Prostate gland (tissue), 2 donors: ENCODE measurements at places on chromosomes 2 and 18. TPM values are rescaled to one million over a fixed set of nuclear protein-coding genes. Genes with fewer than 3 reads are reported as not detected.

- H3K4me3 ChIP-seq = no peak overlapping the region
- H3K27me3 ChIP-seq = no peaks in the 10 kb centered on the region
- H3K4me1 ChIP-seq = peaks cover 3% of the 10 kb centered on the region
- H3K36me3 ChIP-seq = no peaks in the 10 kb centered on the region
- no peak for DNase-seq
Measured at GRCh38 chr2:109209412-109209811, 80.4 kb downstream of the SH3RF3 start.

- no peak overlapping the region for H3K27ac ChIP-seq
- no peaks in the 10 kb centered on the region for H3K27me3 ChIP-seq
- H3K4me1 ChIP-seq = peaks cover 3% of the 10 kb centered on the region
- H3K36me3 ChIP-seq = no peaks in the 10 kb centered on the region
- DNase-seq = no peak
Measured at GRCh38 chr2:240959214-240959940, 39.0 kb upstream of the SNED1 start.

DNA sequence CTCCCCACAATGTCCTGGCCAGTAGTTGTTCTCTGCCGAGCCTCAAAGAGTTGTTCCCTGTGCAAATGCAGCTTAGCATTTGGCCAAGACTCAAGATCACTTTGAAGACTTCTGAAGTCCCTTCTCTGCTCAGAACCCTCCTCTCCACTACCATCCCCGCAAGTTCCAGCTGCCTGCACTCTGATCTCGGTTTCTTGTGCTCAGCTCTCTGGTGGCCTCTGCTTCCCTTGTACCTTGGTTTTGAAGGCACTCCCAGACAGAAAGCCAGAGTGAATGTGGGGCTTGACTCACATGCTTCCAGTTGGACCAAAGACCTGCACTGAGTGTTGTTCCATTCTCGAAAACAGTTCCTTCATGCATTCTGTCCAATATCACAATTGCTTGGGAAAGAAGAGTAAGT is 28.6 kb downstream of the CRACDL start:
- no peak for DNase-seq
- no peak overlapping the region for H3K4me3 ChIP-seq
- H3K27me3 ChIP-seq = no peaks in the 10 kb centered on the region

DNA sequence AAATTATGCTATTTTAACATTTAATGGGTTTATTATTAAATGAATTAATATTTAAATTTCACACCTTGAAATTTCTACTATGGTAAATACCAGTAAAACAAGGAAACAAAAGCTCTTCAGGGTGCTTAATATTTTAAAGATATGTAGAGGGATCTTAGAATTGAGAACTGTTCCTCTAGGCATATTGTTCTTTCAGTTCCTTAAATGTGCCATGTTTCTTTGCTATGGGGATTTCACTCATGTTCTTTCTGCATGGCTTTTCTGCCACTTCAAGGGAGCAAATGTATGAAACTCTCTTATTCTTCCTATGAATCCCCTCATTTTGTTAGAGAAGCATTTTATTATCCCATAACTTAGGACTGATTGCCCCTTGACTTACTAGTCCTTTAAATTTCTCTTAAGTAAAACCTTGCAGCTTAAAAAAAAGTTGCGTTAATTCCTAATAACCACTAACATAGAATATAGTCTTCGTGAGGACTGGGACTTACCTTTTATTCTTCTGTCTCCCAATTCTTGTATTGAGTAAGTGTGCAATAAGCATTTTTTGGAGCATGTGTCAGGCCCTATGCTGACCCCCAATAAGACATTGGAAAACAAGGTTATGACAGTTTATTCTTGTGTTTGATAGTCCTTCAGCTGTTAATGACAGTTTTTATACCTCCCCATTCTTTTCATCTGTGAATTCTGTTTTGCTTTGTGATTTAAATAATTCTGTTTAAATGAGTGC is 95.7 kb downstream of the BIRC6 start:
- no peak for DNase-seq
- no peak overlapping the region for H3K4me3 ChIP-seq
- no peak overlapping the region for H3K27ac ChIP-seq
- H3K27me3 ChIP-seq = no peaks in the 10 kb centered on the region
- no peaks in the 10 kb centered on the region for H3K36me3 ChIP-seq
- H3K4me1 ChIP-seq = no peaks in the 10 kb centered on the region

DNA sequence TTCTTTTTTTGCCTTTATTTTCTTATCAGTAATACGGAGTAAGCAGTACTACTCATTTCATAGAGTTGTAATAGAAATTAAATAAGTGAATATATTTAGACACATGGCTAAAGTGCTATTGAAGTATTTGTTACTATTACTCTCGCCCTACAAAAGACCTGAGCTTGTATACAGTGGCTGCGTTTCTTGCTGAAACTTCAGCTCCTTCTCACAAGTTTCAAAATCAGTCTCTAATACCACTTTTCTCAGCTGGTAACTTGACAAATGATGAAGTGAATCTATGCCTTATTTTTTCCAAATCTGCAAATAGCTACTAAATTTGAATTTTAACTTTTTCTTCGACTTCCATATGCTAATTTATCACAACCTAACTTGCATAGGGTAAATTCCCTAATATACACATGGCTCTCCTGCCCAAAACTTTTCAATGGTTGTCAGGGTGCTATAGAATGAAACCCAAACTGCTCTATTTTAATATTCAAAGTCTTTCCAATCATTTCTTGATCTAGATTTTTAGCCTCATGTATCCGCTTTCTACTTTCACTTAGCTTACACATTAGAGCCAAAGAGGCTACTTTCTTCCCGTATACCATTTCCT is 347.8 kb upstream of the GULP1 start:
- H3K4me1 ChIP-seq = no peaks in the 10 kb centered on the region
- no peak for DNase-seq
- no peaks in the 10 kb centered on the region for H3K27me3 ChIP-seq
- H3K27ac ChIP-seq = no peak overlapping the region
- no peak overlapping the region for H3K4me3 ChIP-seq
- H3K36me3 ChIP-seq = no peaks in the 10 kb centered on the region

DNA sequence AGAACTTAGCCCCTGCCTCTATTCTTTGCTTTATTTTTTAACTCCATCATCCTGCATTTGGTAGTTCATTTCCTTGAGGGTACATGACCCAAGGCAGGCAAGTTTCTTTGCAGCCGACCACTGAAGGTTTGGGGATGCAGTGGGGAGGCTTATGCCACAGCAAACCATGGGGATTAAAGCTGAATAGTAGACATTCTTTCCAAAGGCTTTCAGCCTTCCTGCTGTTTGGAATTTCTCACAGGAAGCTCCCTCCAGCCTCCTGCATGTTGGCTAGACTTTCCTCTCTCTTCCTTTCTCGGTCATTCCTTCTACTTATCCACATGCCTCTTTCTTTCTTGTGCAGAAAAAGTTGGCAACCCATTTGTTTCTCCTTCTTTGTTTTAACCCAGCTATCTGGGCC is 77.3 kb downstream of the SOCS6 start:
- H3K27me3 ChIP-seq = no peaks in the 10 kb centered on the region
- no peak overlapping the region for H3K27ac ChIP-seq
- no peaks in the 10 kb centered on the region for H3K36me3 ChIP-seq
- H3K4me1 ChIP-seq = no peaks in the 10 kb centered on the region

- no peak overlapping the region for H3K4me3 ChIP-seq
- no peak overlapping the region for H3K27ac ChIP-seq
- H3K36me3 ChIP-seq = no peaks in the 10 kb centered on the region
Measured at GRCh38 chr2:30272761-30273573, 41.6 kb downstream of the LBH start.

DNA sequence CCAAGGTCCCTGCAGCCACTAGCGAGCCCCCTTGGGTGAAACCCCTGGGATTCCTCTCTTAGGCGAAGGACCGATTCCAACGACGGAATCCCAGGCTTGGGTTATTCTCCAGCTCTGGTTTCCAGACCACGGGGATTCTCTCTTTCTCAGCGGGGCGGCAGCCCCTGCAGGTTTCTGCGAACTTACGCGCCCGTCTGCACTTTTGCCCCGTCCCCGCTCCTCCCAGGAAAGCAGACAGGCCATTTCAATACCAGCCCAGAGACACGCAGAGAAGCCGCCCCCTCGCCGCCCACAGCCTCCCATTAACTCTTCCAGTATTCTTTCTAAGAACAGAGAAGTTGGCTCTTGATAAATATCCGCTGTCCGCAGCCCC is 1.2 kb downstream of the CBLN2 start:
- no peak overlapping the region for H3K27ac ChIP-seq
- H3K4me1 ChIP-seq = no peaks in the 10 kb centered on the region
- DNase-seq = no peak

- H3K4me3 ChIP-seq = no peak overlapping the region
- DNase-seq = no peak
- H3K27me3 ChIP-seq = no peaks in the 10 kb centered on the region
- no peaks in the 10 kb centered on the region for H3K4me1 ChIP-seq
Measured at GRCh38 chr2:115327061-115327460, 884.6 kb downstream of the DPP10 start.

DNA sequence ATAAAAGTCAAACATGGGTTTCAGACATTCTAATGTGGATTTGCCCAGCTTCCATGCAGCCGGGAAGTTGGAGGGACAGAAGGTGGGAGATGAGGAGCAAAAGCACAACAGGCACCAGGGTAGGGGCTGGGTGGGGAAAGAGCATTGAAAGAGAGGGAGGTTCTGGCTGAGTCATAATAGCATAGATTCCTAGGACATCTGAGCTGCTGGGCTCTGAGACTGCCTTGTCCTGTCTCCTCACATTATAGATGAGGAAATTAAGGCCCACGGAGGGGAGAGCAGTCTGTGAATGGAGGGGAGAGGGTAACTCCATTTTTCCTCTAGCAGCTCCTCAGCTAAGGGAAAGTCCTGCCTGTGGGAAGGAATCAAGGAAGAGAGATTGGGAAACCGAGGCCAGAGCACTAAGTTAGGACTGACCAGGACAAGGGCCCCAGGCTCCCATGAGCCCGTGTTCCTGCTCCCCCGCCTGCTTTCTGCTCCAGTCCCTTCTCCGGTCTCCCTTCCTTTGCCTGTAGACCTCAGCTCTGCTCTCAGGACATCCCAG is 26.2 kb downstream of the SH2D6 start:
- H3K4me3 ChIP-seq = no peak overlapping the region
- DNase-seq = no peak
- peaks cover 3% of the 10 kb centered on the region for H3K4me1 ChIP-seq
- H3K36me3 ChIP-seq = no peaks in the 10 kb centered on the region
- no peak overlapping the region for H3K27ac ChIP-seq

DNA sequence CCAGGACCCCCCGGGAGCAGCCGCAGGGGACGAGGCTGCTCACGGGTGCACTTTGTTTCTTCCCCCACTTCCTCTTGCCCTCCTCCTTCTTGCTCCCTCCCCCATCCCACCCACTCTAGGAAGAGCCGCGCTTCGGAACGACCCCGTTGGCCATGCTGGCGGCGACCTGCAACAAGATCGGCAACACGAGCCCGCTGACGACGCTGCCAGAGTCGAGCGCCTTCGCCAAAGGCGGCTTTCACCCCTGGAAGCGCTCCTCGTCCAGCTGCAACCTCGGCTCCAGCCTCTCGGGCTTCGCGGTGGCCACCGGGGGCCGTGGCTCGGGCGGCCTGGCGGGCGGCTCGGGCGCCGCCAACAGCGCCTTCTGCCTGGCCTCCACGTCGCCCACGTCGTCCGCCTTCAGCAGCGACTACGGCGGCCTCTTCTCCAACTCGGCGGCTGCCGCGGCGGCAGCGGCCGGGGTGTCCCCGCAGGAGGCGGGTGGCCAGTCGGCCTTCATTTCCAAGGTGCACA is 1.3 kb downstream of the SP9 start:
- no peaks in the 10 kb centered on the region for H3K36me3 ChIP-seq
- no peaks in the 10 kb centered on the region for H3K4me1 ChIP-seq
- H3K4me3 ChIP-seq = no peak overlapping the region
- no peak overlapping the region for H3K27ac ChIP-seq
- H3K27me3 ChIP-seq = peaks cover 83% of the 10 kb centered on the region

DNA sequence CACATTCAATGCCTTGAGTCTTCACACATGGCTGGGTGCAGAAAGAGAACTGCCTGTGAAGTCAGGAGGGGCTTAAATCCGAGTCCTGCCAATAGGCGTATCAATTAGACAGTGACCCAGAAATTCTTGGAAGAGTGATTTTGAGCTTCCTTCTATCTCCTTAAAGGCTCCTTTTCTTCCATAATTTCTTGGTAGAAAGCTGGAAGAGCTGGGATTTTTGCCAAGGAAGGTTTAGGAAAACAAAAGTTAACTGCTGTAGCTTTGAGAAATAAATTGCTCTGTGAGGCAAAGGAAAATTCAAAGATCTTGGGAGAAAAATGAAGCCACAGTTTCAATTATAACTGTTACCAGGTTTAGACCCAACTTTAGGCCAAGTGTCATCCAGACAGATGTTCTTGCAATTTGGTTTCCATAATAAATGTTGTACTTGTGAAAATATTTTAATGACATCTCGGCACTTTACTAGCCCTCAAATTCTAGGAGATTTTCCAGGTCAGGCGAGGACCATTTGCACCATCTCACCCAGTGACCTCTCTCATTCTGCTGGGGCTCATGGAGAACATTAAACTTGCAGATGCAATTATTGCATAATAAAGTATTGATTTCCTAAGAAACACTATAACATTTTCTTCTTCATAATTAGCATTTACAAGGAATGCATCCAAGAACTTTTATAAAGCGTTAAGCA is 329.7 kb upstream of the MEIS1 start:
- no peak overlapping the region for H3K4me3 ChIP-seq
- no peak overlapping the region for H3K27ac ChIP-seq

GRCh38 chr2:98134172-98135005 is 47.4 kb downstream of the VWA3B start:
- no peak overlapping the region for H3K27ac ChIP-seq
- no peaks in the 10 kb centered on the region for H3K36me3 ChIP-seq
- H3K27me3 ChIP-seq = no peaks in the 10 kb centered on the region
- H3K4me3 ChIP-seq = no peak overlapping the region
- H3K4me1 ChIP-seq = no peaks in the 10 kb centered on the region
- DNase-seq = no peak

DNA sequence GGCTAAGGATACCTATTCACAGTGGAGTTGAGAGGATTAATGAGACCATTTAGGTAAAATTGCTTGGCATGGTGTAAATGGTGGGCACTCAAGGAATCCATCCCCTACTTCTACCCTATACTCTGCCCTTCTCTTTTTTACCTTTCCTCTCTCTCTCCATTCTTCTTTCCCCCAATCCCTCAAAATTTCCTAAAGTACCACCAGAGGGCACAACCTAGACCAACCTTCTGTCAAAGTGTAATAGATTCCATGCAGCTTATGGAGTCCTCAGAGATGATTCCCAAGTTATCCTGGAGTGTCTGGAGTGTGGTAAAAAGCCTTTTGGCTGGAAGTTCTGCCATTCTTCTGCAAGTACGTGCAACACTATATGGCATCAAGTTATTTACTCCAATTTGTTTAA is 33.0 kb upstream of the CCDC195 start:
- no peak for DNase-seq
- no peak overlapping the region for H3K27ac ChIP-seq
- H3K4me3 ChIP-seq = no peak overlapping the region
- no peaks in the 10 kb centered on the region for H3K36me3 ChIP-seq

The SPATA3 gene
- total RNA-seq = not detected

The OSBPL1A gene
- total RNA-seq = 33.7 TPM

The PTRHD1 gene
- total RNA-seq = 38.6 TPM

The ZC3H6 gene
- 10.2 TPM for total RNA-seq

The AGXT gene
- total RNA-seq = not detected

The CPO gene
- total RNA-seq = not detected

The ADD2 gene
- 0.32 TPM for total RNA-seq

The SIX3 gene
- not detected for total RNA-seq
